T-helper 1 cell (primary cell): ENCODE measurements at places on chromosomes 13 and 19.

GRCh38 chr19:34124828-34125227, 47.5 kb upstream of the LSM14A start:
- DNase-seq: no peak

GRCh38 chr13:73324842-73325722, 266.3 kb downstream of the KLF5 start:
- DNase-seq: no peak

DNA sequence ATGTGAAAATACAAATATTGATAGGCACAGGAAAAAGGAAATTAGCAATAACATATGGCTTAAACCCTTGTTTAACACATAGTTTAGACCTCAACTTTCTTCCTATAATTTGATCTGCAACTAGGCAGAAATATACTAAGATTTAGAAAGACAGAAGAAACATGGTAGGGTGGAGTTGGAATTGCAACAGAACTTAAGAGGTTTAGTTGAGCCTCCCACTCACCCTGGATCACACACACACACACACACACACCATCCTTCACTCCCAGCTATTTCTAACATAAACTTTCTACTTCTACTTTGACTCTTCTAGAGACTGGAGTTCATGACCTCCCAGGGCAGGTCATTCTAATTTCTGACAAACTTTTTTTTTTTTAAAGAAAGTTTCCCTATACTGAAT, 47.4 kb downstream of the FLT3 start:
- no peak for DNase-seq

DNA sequence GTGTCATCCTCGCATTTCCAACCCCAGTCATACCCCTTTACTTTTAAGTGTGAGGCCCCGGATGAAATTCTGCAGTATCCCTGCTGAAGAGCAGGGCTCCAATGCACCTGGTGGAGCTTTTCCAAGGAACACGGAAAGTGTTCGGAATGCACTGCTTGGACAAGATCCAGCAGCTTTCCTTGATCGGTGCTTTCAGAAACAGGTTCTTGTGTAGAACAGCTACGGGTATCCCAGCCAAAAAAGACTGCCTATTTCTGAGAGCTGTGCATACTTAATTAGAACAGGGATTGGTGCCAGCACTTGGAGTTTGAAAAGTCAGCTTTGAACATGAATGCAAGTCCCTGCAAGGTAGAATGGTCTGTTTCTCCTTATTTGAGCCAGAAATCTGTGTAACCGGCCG, 87.2 kb upstream of the C1QTNF9B start:
- no peak for DNase-seq

- DNase-seq: no peak
These were observed 167.2 kb downstream of the KLF5 start for GRCh38 chr13:73225990-73226389.

DNA sequence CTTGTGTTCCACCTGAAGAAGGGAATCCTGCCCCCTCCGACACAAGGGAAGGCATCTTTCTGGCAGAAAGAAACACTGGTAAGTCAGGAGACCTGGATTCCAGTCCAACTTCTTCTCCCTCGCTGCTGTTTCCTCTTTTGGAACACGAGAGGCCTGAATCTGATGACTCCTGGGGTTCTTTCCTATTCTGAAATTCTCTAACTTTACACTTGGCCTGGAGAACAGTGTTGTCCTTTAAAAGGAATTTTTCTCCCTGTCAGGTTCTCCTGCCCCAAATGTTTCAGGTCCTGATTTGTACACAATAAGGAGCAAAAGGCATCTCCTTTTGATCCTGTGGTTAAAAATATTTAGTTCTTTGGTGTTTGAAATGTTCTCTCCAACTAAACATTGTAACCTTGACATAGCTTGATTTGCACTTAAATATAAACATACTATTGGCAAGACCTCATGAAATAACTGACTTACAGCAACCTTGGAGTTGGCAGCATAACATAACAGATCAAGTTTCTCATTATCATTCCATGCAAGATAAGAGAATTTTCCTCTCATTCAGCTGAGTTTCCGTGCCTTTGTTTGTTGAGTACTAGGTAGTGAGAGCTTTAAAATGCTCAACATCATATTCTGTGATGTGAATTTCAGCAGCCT, 244.8 kb downstream of the COG6 start:
- DNase-seq: no peak

GRCh38 chr19:14496029-14496833, at the start of gene GIPC1:
TSS of gene GIPC1 (minus strand) at chr19:14496127. CDS start at chr19:14482976, 13,151 bp downstream.
- DNase-seq: peak; percentile 66

- no peak for DNase-seq
These were observed 6.3 kb upstream of the ZNF358 start for GRCh38 chr19:7509625-7510024.

DNA sequence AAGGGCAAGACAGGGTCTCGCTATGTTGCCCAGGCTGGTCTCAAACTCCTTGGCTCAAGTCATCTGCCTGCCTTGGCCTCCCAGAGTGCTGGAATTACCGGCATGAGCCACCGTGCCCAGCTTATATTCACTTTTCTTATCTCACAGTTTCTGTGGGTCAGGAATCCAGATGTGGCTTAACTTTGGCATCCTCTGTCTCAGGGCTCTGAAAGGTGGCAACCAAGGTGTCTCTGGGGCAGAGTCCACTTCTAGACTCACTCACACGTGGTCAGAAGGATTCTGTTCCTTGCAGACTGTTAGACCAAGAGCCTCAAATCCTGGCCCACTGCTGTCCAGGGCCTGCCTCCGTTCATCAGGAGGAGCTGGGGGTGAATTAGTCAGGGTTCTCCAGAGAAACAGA, 7.6 kb upstream of the LMNB2 start:
- no peak for DNase-seq

GRCh38 chr19:16652854-16653253, 7.1 kb downstream of the SMIM7 start:
- DNase-seq: no peak

DNA sequence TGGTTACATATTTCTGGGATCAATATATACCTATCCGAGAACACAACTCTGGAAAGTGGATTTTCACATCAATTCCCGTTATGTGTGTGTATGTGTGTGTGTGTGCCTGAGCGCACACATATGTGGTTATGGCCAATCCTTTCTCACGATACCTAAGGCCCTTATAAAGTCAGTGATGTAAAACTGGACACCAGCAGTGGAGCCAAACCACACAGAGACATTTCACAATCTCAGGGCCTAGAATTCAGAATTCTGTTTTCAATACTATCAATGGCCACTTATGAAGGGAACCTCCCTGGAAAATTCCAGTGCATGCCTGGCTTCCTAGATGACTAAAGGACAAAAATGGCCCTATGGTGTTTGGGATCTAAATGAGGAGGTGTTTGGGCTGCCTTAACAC, 187.3 kb upstream of the UBL3 start:
- no peak for DNase-seq

GRCh38 chr13:96052656-96053002, 572 bp downstream of the UGGT2 start:
- DNase-seq: no peak

DNA sequence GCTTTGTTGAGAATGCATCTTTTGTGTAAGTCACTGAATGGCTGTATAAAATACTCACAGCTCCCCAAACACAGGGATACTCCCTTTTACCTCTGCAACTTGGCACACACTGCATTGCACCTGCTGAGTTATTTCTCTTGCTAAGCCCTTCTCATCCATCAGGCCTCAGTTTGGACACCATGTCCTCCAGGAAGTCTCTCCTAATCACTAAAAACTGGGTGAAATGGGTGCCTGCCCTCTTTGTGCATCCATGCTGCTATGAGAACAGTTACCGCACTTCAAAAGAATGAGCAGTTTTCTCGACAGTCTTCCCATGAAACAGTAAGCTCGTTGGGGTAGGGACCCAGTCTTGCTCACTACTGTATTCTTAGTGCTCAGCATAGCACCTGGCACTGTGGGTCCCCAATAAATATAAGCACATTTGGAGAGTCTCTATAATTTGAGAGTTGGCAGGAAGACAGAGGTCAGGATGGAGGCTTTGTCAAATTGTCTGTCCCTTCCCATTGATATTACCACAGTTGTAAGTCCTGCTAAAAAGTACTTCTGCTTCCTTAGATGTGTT, 4.6 kb upstream of the SLC25A30 start:
- no peak for DNase-seq

DNA sequence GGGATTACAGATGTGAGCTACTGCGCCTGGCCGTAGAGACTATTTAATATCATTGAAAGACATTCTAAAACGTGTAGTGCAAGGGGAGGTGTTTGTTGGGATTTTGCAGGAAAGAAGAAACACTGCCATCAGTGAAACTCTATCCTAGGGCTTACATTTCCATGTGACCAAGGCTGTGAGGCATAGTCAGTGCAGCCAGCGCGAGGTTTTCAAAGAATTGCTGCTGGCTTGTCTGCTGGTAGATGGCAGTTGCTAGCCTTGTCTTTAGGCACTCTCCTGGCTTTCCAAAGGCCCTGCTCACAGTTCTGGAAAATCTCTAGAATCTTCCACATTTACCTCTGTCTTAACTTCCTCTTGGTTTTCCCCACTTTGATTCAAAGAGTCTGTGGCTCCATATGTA, 77.5 kb downstream of the GPC6 start:
- DNase-seq: no peak

DNA sequence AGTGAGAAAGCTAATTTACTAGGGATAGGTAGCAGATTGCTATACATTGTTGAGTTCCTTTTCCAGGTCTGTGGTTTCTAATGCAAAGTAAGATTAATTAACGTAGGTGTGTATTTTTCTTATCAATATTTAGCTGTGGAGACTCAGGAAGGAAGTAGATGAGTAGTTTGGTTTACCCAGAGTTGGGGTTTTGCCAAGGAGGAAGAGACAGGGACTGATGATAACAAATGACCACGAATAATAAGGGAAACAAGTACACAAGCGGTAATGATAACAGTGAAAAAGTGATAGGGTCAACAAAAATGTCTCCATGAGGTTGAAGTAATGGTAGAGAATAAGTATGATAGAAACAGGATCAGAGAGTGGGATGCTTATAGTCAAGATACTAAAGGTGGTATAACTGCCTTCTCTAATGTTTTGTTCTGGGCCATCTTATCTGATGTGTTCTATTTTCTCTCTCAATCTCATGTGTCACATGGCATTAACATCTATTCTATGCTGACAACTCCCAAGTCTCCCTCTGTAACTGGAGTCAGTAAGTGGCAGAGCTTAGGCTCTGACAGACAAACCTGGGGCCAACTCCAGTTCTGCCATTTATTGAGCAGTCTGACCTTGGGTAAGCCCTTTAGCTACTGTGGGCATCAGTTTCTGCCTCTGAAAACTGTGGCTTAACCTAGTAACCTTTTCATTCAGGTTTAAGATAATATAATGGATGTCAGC, 8.8 kb downstream of the OBI1 start:
- DNase-seq: no peak

GRCh38 chr13:24233351-24233901, 72.9 kb downstream of the SPATA13 start:
- DNase-seq: no peak

DNA sequence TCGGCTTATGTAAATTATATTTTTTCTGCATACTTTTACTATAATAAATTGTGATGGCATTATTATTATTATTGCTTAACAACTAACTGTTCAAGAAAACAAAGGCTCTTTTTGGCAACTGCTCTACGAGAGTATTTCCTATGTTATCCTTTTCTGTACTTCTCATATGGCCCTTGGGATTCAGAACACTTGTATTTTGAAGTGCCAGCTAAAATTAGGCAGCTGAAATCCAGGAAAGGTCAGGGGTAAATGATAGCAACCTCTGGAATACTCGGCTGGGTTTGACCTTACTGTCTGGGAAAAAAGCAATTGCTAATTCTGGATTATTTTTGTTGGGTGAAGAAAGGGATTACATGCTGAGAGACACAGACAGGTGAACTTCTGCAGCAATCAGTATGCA, 23.9 kb downstream of the EDNRB start:
- no peak for DNase-seq

DNA sequence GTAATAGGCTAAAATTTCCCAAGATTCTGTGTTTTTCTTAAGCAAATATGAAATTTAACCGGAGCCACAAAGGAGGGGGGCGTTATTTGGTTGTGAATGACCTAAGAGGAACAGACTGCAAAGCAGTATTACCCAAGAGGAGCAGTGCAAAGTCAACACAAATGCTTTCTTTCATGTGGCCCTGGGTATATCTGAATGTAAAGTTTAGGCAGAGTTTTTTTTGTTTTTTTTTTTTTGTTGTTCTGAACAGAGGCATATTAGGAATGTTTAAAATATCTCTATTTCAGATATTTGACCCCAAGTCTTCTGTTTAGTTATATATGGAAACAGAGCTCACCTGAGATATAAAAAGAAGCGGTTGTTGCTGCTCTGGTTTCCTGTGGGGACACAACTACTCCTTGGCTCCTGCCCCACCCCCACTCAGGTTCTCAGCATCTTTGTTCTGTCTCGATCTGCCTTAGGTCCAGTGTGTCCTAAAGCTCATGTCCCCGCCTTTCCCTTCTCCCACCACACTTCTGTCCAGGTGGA, 220.7 kb downstream of the RFC3 start:
- DNase-seq: no peak

DNA sequence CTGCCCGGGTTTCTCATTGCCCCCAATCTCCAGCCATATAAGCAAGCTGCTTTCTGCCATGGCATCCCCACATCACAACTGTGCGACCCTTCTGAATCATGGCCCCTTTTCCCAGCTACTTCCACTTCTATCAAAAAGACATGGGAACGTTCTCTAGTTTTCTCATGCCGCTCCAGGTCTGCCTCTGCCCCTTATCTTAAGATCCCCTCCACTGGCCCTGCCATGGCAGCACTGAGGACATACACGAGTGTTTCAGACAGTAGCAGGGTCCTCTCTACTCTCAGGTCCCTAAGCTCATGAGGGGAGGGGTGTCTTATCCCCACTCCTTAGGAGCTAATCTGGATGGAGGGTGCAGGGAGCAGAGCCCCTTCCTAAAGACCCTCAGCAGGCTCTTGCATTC, 5.5 kb upstream of the AMER2 start:
- DNase-seq: no peak

- no peak for DNase-seq
These were observed 53.6 kb upstream of the C1QTNF9B start for GRCh38 chr13:23950736-23951510.

GRCh38 chr13:110411688-110412059, 104.6 kb downstream of the COL4A2 start:
- no peak for DNase-seq

GRCh38 chr13:24161010-24161775, 673 bp downstream of the SPATA13 start:
- peak; percentile 21 for DNase-seq

GRCh38 chr13:102170305-102170704, 231.5 kb downstream of the FGF14 start:
- DNase-seq: no peak

DNA sequence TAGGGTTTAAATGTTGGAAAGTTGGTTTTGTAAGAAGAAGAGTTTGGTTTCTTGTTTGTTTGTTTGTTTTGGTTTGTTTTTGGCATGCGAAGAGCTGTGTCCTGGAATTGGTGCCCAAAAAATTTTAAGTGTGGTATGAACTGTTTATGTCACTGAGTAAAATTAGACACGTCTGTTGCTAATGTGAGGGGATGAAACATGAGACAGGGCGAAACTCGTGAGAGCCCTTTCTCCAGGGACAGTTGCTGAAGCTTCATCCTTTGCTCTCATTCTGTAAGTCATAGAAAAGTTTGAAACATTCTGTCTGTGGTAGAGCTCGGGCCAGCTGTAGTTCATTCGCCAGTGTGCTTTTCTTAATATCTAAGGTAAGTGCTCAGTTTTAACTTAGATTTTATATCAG, at the start of gene SGCG:
Gene SGCG (plus strand): TSS at position 269 of the 400 bp plus-strand sequence. CDS start 22,716 bp downstream, outside the sequence.
- DNase-seq: no peak
